ENCODE measurements at places on chromosomes 6 and 20.

GRCh38 chr20:58111310-58112016 is 117.0 kb downstream of the ANKRD60 start:
- no peak for DNase-seq

- peak; percentile 85 for DNase-seq
Observed at GRCh38 chr6:32622545-32623401, 14.4 kb upstream of the HLA-DQA1 start.

GRCh38 chr20:63125838-63126601 is 89.9 kb downstream of the YTHDF1 start:
- DNase-seq, result no peak

DNA sequence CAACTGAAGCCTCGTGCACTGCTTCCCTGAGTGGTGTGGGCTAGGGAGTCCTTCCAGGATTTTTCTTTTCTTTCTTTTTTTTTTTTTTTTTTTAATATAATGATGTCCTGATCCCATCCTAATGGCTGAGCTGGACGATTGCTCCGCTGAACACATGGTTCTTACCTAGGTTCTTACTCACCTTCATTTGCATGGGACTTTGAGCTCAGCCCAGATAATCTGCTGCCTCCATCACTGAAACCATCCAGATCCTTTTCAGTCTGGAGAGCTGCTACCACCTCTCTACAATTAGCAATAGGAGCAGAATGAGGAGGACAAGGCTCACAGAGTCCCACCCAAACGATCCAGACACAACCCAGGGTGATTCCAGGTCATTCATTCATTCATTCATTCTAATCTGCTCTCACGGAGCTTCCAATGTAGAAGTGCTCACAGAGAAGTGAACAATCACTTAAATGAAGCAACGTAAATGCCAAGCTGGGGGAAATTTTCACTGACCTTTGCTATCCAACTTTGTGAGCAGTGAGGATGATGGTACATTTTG is 246.3 kb upstream of the RREB1 start:
- no peak for DNase-seq

- no peak for DNase-seq
Observed at GRCh38 chr6:24272553-24272952, 85.3 kb downstream of the DCDC2 start.

DNA sequence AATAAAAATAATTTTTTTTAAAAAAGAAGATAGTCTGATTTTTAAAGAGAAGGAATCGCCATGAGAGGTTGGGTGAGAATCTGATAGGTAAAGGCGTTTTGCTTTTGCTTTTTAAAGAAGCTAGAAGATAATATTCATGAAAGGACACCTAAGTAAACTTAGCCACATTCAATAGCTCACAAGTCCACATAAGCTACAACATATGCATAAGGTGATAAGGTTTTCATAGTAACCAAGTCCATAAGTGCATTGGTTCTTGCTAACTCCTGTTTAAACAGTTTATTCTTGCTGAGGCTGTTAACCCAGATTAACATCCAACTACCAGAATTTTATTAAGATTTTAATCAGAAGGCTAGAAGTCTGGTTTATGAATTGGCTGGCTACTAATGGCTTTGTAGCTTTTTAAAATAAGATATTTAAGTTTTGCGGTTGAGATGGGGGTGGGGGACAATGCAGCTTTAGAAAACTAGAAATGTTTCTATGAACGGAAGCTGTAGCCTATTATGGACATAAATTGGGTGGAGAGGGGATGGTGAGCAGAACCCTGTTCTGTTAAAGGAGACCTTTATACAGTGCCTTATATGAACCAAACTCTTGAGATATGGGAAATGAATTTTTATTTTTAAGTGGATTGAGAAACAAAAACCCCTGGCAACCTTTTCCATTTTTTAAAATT is 235.1 kb downstream of the ZFAND3 start:
- DNase-seq, result no peak

- DNase-seq, result no peak
Observed at GRCh38 chr6:100173211-100173610, 179.2 kb upstream of the MCHR2 start.

- DNase-seq, result no peak
Observed at GRCh38 chr6:138809677-138810076, 13.8 kb downstream of the ECT2L start.

DNA sequence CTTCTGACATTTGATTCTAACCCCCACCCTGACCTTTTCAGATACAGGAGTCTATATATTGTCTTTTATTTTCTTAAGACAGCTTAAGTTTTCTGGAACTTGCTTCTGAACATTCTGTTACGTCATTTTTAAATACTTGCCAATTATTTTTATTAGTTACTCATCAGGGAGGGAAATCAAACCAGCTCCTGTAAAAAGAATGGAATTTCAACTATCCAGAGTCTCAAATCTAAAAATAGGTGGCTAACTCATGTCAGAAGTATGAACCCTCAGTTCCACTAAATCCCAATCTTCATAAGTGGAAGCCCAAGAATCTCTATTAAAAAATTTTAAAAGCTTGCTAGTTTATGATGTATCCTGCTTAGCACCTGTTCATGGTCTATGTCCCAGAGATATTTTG is 900.0 kb downstream of the KIF16B start:
- no peak for DNase-seq

DNA sequence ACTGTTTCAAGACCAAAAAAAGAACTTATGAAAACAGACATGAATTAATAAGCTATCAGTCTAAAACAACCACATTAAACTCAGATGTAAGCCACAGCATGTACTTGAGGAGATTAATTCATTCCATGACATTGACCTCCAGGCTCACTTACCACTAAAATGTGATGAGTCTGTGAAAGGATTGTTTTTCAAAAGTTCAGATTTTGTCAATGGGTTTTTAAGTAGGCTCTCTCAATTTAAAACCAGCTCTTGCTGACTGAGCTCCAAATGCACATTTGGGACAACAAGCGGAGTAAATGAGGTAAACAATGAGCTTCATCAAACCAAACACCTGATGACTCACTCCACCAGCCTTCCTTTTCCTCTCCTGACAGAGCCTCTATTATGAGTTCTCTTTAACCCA is 197.0 kb downstream of the SIM1 start:
- DNase-seq, result no peak

DNA sequence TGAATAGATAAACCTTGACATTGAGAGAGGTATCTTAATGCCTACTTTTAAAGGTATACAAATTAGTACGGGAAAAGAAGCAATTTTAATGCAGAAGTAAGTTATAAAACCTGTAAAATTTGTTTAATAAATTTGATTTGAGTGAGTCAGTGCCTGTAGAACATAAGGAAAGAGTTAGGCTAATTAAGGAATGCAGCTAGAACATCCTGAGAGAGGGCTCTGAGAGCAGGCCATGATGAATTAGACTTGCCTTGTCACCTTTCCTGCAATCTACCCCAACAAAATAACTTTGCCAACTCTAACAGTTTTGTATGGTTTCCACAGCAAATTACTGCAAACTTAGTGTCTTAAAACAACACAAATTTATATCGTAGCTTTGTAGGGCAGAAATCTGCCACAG is 700.8 kb downstream of the RFPL4B start:
- DNase-seq, result no peak

GRCh38 chr20:19761841-19762240 is 3.8 kb downstream of the RIN2 start:
- no peak for DNase-seq

All from CD4-positive, alpha-beta T cell treated with Interleukin-1 beta for 1 hour (primary cell).